ENCODE measurements at places on chromosomes 4 and X.
A peak's percentile ranks its signal among the peaks of the same experiment; 100 is the strongest.

GRCh38 chrX:154419189-154419588 is 7.8 kb downstream of the TAFAZZIN start:
- DNase-seq: no peak

DNA sequence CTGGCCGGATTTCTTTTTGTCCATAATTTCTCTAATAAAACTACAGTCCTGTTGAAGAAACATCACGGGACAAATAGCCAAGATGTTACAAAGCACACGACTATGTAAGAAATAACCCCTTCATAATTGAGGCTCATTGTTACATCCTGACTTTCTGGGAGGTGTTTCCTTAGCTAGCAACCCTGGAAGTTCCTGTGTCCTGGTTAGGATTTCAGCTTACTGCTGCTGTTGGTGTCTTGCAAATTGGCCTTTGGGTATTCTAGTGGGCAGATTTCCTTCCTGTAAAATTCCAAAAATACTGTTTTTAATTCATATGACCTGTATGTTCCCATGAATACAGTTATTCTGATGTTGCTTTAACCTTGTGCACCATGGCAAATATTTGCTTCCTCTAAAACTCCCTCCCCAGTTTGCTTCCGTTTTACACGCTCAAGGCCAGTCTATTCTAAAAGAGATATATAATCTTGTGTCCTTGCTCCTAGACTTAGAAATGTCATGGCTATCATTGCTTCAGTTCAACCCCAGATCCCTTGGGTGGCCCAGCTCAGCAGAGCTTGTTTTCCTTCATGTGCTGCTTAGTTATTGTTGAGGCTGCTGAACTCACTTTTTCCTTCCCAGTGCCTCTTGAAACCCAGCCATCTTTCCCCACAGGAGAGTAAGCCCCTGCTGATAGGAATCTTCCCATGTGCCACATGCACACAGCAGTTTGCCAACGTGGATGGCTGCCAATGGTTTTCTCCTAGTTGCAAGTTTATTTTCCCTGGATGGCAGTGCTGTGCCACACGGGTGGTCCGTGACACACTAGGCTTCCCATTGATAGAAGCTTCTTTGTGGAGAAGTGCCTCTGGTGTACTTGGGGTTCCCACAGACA is 75.8 kb downstream of the TSPAN7 start:
- peak; percentile 6 for DNase-seq

DNA sequence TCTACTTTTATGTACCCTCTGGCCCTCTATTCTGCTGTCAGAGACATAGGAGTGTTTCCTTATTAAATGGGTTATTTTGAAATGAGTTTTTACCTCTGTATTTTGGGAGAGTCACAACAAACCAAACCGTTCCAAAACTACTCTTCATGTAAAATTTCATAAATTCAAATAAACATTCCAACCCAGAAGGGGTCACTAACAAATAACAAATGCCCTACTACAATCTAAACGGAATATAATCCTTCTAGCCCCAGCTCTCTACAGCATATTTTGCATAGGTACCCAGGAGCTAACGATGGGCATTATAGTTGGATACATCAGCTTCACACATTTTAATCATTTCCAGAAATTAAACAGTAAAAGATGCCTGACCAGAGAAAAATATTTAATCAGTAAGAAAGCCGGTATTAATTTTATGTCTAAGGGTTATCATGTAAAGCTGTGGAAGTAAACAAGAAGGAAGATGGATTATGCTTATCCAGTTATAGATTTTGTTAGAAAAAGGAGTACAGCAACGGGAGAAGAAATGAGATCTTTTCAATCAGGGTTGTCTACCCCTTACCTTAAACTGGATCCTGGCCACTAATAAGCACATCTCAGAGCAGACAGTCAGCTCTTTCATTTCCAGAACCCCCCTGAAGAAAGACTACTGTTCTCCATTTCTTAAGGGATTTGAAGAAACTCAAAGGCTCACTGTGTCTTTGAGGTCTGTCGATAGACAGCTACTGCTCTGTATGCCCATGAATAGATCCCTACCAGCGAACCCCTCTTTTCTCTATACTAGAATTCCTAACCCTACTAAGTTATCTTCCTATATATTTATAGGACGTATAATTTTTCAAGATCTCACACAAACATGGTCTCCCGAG is 1.2 kb downstream of the UGDH start:
- DNase-seq: no peak

DNA sequence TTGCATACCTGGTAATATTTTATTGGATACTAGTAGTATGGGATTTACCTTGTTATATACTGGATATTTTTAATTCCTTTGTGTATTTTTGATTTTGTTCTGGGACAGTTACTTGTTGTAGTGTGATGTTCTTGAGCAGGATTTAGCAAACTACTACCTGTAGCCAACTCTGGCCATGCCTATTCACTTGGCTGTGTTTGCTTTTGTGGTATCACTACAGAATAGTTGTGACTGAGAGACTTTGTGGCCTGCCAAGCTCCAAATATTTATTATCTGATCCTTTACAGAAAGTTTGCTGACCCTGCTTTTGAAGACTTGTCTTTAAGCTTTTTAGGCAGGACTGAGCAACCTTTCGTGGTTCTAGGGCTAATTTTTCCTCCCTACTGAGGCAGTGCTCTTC is 17.8 kb downstream of the ZCCHC4 start:
- DNase-seq: no peak

DNA sequence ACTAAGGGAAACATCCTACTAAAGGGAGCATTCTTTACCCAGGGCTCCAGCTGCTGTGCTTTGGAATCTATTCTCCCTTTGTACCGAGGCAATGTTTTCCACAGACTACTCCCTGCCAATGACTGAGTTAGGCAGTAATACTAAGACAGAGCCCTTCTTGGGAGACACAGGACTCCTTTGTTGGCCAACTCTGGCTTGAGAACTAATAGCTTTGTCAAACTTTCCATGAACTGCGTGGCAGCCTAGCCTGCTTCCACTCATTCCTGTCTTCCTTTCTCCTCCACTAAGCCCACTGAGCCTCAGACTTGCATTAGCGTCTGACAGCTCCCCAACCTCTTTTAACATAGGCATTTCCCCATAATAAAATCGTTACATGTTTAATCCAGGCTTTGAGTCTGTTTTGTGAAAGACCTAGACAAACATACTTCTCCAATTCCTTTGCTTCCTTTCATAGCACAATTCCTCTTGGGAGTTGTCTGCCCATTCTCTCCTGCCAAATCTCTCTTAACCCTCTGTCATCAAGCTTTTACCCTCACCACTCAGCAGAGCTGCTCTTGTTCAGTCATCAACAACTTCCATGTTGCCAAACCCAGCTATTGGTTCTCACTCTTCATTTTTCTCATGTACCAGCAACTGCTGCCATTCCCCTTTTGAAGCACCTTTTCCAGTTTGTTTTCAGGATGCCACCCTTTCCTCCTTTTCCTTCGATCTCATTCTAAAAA is 300.3 kb upstream of the IGFBP7 start:
- DNase-seq: peak; percentile 71

DNA sequence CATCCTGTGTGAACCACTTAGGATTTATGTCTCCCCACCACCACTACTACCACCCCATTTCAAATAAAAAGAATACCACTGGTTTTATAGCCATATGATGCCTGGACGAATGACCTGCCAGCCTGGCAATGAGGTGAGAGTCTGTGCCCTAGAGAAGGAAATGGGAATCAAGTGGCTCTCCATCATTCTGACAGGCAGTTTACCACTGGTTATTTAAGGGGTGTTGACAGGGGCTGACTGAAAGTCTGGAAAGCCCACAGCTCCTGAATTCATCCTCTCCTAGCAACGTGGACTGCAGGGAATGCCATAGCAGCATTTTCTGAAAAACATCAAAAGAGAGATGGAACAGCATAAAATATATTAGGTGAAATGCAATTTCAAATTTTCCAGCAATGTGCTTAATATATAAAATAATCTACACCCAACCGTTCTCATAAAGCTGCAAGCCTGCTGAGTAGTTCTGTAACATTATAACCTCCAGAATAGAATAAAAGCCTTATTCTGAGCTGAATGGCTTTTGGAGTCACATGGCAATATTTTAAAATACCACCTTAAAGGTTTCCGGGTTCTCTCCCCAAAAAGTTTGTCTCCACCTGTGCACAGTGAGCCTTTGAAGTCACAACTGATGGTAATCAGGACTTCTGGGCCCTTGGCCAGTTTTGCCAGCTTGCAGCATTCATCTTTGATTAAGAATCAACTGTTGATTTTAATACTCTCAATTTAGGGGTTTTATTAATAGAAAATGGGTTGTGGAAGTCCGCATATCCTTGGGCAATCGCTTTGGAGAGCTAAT is 121.5 kb downstream of the DCTD start:
- no peak for DNase-seq

- no peak for DNase-seq
These were observed 3.1 kb downstream of the CXXC4 start for GRCh38 chr4:104491481-104492182.

DNA sequence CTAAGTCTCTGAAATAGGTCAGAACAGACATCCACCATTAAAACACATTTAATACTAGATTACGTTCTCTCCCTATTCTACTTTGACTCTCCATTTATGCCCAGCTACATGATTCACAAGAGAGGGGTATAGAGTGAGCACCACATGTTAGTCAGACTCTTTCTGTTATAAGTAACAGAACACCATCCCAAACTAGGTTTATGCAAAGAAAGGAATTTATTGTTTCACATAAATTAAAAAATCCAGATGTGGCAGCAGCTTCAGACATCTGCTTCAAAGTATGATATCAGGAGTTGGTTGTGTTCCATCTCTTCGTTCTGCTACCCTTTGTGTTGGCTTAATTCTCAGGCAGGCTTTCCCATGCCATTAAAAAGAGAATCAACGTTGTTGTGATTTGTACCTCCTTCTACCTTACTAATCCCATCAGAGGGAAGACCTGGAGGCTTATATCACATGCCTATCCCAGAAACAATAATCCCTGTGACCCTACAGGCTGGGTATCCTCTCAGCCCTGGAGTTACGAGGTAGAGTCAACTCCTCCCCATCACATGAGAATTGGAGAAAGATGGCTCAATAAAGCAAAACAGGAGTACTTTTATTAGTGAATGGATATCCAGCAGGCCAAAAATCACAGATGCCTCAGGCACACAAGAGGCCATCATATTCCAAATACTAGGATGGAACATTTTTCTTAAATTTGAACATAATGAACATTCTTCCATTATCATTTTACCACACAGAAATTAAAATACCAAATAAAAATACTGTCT is 163.2 kb downstream of the SLC7A11 start:
- DNase-seq: no peak

DNA sequence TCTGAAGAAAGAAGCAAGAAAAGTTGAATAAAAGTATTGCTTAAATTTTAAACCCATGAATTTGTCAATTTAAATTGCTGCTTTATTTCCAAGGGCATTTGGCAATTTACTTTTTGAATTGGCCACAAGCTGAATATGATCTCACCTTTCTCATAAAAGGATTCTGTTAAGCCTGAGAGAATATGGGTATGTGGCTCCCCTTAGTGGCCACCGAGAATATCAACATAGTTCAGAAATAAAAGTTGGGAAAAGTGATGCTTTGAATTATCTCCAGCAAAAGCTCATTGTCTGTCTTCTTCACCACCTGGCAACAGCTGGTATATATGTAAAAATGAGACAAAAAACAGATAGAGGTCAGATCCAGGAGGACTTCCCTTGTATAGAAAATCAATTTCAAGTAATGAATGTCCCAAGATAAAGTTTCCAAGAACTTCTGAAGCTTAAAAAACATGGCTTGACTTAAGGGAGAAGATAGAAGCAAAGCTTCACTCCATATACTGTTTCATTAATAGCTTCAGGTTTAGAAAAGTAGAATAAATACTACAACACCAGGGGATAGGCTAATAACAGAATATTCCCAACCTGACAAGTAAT is 290.7 kb upstream of the FAM241A start:
- no peak for DNase-seq

GRCh38 chr4:84870398-84871163 is 95.9 kb downstream of the WDFY3 start:
- no peak for DNase-seq

DNA sequence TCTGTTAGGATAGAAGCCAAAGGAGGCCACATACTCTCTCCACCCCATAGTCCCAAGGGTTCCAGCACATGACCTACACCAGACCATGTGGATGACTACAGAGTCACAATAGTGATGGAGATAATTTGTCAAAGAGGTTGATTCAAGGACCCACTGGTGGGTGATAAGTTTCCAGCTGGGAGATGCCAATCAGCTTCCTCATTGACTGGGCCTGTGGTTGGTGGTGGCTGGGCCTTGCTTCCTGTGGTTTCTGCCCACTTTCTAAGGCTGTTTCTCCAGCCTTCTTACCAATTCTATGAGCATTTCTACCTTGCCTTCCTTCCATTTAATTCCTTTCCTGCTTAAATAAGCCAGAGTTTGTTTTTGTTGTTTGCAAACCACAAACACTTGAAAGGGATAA is 95.5 kb upstream of the CPEB2 start:
- DNase-seq: no peak

DNA sequence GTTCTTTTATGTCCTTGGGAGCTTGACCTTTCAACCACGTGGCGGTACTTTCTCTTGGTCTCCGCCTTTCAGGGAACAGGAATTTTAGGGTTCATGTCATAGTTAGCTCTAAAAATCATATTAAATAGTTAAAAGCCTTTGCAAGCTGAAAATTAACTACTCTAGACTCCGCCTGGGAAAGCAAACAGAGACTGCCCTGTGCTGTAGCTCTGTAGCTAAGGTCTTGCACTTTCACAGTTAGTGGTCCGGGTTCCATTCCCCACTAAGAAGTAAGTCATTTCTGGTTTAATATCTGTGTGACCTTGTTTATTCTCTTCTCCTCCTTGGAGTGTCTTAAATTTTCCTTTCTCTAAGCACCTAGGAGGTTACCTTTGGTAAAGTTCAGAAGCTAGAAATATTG is 118.2 kb downstream of the PHF8 start:
- no peak for DNase-seq

GRCh38 chrX:129823115-129823514 is 20.6 kb downstream of the ZDHHC9 start:
- DNase-seq: peak; percentile 0

GRCh38 chr4:115505326-115505725 is 391.9 kb upstream of the NDST4 start:
- no peak for DNase-seq

- DNase-seq: no peak
These were observed 56.0 kb downstream of the ZFYVE28 start for GRCh38 chr4:2362266-2363055.

- no peak for DNase-seq
These were observed 2.0 kb upstream of the HPGD start for GRCh38 chr4:174524242-174524641.

DNA sequence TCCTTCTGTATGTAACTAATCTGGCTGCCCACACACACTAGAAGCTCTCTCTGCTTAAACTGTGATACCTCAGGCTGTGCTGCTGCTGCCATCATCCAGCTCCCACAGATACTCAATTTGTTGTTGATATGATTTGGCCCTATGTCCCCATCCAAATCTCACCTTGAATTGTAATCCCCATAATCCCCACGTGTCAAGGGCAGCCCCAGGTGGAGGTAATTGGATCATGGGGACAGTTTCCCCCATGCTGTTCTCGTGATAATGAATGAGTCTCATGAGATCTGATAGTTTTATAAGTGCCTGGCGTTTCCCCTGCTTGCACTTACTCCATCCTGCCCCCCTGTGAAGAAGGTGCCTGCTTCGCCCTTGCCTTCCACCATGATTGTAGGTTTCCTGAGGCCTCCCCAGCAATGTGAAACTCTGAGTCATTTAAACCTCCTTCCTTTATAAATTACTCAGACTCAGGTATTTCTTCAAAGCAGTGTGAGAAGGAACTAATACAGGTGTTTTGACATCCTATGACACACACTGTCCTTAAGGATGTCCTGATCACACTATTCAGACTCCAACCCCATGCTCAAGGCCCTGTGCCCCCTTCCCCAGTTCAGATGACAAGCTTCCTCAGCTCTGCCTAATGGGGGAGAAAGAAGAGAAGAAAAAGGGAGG is 2.9 kb upstream of the ATOH1 start:
- no peak for DNase-seq

All from hypothalamus (tissue), 51 donors.